Right ventricle myocardium superior (tissue), 1 donor: ENCODE measurements at places on chromosomes 5 and 9. TPM values are rescaled to one million over a fixed set of nuclear protein-coding genes. Genes with fewer than 3 reads are reported as not detected.

The ZBED3 gene
- 3.8 TPM for total RNA-seq

GRCh38 chr5:115160975-115161475 is 8.7 kb downstream of the TRIM36 start:
- no peak for DNase-seq

DNA sequence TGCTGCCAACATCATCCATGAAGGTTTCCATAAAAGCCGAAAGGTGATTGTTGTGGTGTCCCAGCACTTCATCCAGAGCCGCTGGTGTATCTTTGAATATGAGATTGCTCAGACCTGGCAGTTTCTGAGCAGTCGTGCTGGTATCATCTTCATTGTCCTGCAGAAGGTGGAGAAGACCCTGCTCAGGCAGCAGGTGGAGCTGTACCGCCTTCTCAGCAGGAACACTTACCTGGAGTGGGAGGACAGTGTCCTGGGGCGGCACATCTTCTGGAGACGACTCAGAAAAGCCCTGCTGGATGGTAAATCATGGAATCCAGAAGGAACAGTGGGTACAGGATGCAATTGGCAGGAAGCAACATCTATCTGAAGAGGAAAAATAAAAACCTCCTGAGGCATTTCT is 10.1 kb downstream of the TLR4 start:
- DNase-seq, result no peak

GRCh38 chr5:72434056-72434780 is 73.0 kb downstream of the ZNF366 start:
- no peak for DNase-seq

- DNase-seq, result no peak
Measured at GRCh38 chr5:175830586-175831300, 40.6 kb upstream of the CPLX2 start.

GRCh38 chr5:102099766-102100331 is 196.2 kb downstream of the SLCO4C1 start:
- DNase-seq, result no peak

DNA sequence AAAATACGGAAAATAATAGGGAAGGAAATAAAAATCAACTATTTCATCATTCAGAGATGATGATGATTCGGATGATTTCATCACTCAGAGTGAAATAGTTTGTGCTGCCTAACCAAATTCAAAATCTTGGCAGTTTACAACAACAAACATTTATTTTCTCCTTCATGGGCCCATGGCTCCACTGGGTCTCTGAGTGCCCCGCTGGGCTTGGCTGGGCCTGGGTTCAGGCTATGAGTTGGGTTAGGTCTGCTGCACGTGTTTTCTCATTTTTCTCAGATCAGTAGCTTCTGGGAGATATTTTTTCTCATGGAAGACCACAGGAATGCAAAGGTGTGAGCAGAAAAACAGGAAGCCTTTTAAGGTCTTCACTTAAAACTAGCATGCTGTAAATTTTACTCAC is 24.0 kb upstream of the F2RL1 start:
- DNase-seq, result no peak

DNA sequence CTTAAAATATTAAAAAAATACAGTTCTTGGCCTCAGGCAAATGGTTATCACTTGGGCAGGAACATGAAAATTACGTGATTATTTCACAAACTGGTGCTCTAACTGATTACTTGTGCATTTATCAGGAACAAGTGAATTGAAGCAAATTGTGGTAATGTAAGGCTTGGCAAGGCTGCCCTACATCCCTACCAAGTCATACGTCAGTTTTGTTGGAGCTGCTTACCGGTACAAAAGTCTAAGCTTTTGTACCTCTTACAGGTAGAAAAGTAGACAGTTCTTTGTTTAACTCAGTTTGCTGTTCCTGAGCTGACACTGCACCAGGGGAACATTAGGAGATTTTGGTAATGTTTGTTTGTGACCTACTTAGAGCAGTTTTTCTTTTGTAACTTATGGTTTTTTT is 2.2 kb downstream of the G3BP1 start:
- DNase-seq, result no peak

GRCh38 chr5:2874099-2874498 is 122.6 kb upstream of the IRX2 start:
- no peak for DNase-seq

GRCh38 chr9:16871336-16872151 is 1.1 kb upstream of the BNC2 start:
- DNase-seq, result peak; percentile 78

- DNase-seq, result no peak
Measured at GRCh38 chr5:44932922-44933585, 124.3 kb downstream of the MRPS30 start.

GRCh38 chr9:131474711-131475110 is 28.0 kb upstream of the POMT1 start:
- no peak for DNase-seq

The FOXD4L4 gene
- total RNA-seq, result not detected

The PRSS3 gene
- not detected for total RNA-seq

DNA sequence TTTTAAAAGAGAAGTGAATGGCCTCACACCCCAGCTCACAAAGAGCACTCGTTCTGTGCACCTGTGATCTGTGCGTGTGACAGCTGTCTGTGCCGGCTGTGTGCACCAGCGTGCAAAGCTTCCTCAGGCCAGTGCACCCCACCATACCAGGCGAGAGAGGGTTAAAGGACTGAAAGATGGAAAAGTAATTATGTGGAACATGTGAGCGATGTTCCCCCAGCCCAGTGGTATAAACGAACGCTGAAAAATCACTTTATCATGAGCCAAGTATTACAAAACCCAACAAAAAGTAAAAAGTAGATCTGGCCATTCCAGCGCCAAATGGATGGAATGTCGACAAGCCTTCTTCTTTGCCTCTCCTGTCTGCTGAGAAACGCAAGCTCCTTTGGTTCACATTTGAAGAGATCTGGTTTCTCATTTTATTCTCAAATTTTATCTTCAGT is 53.7 kb downstream of the IPPK start:
- DNase-seq, result no peak

The ASTN2 gene
- total RNA-seq, result 6.4 TPM

DNA sequence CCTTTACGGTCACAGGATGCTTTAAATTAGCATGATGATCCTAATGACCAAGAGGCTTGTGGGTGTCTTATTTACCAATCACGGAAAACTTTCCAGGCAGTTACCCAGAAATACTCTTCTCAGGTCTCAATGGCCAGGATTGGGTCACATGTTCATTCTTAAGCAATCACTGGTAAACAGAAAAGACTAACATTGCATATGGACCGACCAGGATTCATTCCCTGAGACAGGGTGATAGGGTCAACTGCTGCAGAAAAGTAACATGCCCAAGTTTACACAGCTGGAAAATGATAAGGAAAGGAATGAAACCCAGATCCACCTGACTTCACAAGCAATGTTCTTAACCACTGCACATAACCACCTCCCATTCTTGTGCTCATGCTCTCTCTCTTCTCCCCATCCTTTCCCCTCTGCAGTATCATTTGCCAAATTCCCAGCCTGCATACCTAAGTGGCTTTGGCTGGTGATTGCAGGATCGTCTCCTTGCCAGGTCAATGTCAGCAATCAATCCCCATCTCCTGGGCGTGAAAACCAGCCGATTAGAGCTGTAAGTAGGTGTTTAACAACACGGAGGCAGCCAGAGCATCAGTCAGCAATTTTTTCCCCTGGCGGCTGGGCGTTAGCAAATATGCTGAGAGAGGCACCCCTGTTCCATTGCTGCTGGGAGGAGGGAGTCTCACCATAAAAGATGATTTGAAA is 219.4 kb downstream of the NMUR2 start:
- DNase-seq, result peak; percentile 56

DNA sequence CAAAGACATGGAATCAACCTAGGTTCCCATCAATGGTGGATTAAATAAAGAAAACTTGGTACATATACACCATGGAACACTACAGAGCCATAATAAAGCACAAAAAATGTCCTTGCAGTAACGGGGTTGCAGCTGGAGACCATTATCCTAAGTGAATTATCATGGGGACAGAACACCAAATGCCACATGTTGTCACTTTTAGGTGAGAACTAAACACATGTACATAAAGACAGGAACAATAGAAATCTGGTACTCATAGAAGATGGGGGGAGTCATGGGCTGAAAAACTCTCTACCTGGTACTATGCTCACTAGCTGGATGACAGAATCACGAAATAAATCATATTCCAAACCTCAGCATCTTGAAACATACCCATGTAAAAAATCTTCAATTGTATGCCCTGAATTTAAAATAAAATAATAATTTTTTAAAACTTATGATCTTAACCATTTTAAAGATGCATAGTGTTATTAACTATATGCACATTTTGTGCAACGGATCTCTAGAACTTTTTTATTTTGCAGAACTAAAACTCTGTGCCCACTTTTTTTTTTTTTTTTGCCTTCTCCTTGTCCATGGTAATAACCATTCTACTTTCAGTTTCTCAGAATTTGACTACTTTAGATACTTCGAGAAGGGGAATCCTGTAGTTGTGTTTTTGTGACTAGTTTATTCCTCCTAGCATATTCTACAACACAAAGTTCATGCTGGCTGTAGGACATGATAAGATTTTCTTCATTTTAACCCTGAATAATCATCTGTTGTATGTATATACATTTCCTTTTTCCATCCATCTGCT is 1081.6 kb upstream of the ACO1 start:
- no peak for DNase-seq

The STX17 gene
- total RNA-seq, result 20.1 TPM

DNA sequence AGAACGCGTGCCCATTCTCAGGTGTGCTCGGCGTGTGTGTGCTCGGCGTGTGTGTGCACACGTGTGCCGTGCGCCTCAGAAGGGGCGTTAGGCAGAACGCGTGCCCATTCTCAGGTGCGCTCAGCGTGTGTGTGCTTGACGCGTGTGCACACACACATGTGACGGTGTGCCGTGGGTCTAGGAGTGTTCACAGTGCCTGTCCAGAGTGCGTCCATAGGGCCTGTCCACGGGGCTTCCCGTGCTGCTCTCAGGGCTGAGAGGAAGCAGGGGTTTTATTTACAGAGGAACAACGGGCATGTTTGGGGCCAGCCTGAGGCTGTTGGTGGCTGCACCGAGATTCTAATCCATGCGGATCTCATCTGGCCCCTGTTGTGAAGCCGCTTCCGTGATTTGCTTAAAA is 14.2 kb upstream of the AHRR start:
- no peak for DNase-seq

DNA sequence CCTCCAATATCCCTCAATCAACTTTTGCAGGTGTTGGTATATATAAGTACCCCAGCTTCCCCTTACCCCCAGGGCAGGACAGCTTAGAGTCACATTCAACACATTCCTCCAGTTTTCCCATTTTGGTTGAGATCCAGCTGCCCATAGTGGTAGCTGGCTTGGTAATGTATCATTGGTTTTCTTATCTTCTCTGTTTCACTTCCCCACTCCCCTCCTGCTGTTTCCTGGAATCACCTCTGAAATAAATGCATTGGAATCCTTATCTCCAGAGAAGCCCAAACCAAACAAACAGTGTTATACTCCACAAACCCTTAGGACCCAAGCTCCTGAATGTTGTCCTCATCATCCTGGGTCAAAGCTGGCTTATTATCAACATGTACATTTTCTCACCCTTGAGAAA is 184.8 kb downstream of the TMEM38B start:
- no peak for DNase-seq

The ADAMTS6 gene
- total RNA-seq, result 0.78 TPM

The DCAF12 gene
- 14.8 TPM for total RNA-seq
